ENCODE measurements at places on chromosomes 12 and 14.

GRCh38 chr14:81033698-81034240 is 78.3 kb downstream of the TSHR start:
- DNase-seq = no peak

- no peak for DNase-seq
Observed at GRCh38 chr12:95789126-95790032, 1.2 kb downstream of the NTN4 start.

DNA sequence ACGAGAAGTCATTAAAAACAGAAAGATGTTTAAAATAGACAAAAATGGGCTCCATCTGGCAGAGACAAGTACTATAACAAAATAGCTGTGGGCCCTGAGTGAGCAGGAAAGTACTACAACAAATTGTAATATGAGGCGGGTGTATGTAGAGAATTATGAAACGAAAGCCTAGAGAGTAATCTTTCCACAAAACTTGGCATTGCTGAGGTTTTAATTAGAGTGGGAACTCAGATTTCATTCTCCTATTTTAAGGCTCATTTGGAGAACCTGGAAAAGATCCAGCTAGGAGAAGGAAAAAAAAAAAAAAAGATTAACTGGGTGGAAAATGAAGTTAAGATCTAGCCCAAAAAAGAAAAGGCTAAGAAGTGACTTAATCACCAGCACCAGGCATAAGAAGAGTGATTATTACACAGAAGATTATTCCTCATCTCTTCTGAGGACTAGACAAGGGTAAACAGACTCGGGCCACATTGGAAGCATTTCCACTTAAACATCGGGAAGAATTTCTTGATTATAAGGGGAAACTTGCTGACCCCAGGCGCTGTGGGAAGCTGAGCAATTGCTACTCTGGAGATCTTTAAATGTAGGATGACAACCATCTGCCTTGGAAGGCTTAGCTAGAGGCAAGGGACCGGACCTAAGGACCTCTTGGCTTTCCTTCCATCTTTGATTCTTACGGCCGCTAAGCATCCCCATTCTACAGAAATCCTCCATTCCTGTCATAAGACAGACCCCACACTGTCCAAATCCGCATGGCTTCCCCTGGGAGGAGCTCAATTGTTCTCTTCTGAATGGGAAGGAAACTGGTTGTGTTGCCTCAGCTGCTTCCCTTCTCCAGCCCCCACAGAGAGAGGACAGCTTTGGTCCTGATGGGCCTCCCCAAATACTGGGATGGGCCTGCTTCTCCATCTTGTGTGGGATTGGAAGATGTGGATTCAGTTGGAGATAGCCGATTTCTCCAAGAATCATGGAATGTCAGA is 40.6 kb downstream of the IGF1 start:
- no peak for DNase-seq

DNA sequence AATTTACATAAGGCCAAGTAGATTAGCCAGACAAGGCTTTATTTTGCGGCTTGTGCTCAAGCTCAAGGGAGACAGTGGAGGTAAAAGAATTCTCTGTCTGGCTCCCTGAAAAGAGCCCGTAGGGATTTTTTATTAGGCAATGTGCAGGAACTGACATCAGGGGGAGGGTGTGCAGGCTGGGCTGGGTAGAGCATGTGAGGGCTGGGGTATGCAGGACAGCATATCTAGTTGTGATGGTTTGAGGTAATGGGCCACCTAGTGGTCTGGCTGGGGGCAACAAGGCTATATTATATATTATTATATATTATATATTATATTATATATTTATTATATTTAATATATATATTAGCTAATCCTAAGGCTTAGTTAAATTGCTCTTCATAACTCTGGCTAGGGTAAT is 102.1 kb downstream of the TMEM117 start:
- DNase-seq = no peak

All from GM12878 (cell line).